NCI-H187 (cell line): ENCODE measurements at places on chromosomes 4 and X.

DNA sequence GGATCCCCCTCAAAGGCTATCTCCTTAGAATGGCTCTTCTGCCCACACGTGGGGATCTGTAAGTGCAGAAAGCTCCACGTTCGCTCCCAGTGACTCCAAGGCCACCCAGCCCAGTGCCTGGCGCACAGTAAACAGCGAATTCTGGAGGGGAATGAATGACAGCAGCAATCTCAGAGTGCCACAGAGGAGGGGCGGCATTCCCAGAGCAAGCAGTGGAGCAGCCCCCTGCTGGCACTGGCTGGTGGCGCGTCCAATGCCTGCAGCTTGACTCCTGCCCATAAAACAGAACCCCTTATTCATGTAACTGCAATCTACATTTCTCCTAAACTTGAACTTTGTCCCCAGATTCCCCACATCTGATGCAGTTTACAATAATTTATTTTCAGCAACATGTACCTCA is 6.9 kb upstream of the HELT start:
- no peak for DNase-seq

DNA sequence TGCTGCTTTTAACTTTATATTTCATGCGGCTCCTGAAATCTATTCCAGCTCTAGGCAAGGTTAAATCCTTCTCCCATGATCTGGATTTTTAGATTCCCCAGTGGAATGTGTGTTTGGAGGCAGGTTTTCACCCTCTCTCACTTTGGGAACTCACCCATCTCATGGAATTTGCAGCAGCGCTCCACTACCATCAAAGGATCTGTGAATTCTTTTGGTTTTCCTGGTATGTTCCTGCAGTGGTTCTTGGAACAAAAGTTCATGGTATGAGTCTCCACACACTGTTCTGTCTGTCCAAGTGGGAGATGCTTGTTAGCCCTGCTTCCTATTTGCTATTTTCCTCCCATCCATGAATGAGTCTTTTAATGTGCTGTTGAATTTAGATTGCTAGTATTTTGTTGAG is 14.0 kb downstream of the APOOL start:
- DNase-seq: no peak

DNA sequence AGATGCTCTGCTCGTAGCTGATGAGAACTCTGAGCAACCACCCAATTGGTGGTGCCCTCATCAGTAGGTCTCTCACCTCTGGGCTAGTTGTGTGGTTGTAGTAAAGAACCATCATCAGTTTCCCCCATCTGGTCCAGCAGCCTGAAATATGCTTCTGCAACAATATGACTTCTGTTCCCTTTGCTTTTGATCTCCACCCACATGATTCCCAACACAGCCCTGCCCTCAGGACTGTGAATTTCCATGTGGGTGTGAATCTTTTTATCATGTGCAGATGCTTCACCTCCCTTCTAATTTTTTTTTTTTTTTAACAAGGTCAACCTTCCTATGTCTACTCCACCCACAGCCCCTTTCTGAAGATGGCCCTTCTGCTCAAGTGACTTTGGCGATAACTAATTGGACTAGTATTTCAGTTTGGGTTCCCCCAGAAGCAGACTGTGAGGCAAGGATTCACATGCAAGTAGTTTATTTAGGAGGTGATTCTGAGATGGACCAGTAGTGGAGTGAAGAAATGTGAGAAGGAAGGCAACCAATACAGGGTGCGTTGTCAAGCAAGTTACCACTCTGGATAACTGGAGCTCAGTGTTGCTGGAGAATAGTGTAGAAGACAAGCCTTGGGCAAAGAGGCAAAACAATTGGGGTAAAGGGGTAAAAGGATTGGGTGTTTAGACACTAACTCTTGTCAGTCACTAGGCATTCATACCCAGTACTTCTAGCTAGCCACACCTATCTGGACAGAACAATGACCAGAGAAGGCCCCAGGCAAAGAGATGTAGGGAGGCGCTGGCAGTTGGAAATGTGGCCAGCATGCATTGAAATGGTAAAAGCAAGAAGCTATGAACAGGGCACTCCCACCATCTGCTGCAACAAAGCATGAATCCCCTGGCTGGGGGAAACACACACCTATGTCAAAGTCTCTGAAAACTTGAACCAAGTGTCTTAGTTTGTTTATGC is 466.2 kb downstream of the BCOR start:
- no peak for DNase-seq

DNA sequence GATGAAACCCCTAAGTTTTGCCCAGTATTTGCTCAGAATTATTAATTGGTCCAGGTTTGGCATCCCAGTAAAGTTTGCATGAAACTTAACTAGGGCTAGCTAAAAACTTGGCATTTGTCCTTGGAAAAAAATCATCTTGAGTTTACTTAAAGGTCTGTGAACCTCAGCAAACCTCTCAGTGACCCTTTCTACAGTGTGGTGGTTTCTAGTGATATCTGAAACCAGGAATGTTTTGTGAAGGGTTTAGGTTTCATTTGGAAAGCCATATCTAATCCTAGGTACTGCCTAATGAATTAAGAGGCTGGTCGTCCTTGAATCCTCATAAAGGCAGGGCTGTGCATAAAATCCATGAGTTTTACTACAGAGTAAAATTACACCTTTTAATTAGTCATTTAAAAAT is 218.5 kb upstream of the ANKRD50 start:
- DNase-seq: no peak
